ENCODE measurements at places on chromosomes 13 and 19. TPM values are rescaled to one million over a fixed set of nuclear protein-coding genes. Genes with fewer than 3 reads are reported as not detected.
A peak's percentile ranks its signal among the peaks of the same experiment; 100 is the strongest.

DNA sequence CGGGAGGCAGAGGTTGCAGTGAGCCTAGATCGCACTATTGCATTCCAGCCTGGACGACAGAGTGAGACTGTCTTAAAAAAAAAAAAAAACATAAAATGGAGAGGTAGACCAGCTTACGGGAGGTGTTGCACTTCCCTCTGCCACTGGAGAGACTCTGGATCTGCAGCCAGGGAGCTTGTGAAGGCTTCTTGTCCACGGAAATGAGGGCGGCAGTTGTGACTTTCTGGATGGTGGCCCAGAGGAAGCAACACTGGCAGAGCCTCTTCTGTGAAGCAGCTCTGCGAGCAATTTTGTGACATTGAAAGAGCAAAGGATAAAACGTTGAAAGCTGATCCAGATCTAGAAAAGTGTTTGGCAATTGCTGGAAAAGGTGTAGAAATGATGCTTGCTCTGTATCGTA lies 10.4 kb downstream of the SPINT2 start:
- H3K36me3 ChIP-seq = no peaks in the 10 kb centered on the region
- no peak overlapping the region for H3K27ac ChIP-seq
- H3K4me1 ChIP-seq = peaks cover 4% of the 10 kb centered on the region

DNA sequence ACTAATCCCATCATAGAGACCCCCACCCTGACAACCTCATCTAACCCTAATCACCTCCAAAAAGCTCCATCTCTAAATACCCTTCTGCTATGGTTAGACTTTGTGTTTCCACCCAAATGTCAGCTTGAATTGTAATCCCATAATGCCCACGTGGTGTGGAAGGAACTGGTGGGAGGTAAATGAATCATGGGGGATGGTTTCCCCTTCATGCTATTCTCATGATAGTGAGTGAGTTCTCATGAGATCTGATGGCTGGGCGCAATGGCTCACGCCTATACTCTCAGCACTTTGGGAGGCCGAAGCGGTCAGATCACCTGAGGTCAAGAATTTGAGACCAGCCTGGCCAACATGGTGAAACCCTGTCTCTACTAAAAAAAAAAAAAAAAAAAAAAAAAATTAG lies 2.6 kb downstream of the VMAC start:
- DNase-seq = no peak
- no peak overlapping the region for H3K27ac ChIP-seq
- H3K4me3 ChIP-seq = no peak overlapping the region
- H3K36me3 ChIP-seq = no peaks in the 10 kb centered on the region

DNA sequence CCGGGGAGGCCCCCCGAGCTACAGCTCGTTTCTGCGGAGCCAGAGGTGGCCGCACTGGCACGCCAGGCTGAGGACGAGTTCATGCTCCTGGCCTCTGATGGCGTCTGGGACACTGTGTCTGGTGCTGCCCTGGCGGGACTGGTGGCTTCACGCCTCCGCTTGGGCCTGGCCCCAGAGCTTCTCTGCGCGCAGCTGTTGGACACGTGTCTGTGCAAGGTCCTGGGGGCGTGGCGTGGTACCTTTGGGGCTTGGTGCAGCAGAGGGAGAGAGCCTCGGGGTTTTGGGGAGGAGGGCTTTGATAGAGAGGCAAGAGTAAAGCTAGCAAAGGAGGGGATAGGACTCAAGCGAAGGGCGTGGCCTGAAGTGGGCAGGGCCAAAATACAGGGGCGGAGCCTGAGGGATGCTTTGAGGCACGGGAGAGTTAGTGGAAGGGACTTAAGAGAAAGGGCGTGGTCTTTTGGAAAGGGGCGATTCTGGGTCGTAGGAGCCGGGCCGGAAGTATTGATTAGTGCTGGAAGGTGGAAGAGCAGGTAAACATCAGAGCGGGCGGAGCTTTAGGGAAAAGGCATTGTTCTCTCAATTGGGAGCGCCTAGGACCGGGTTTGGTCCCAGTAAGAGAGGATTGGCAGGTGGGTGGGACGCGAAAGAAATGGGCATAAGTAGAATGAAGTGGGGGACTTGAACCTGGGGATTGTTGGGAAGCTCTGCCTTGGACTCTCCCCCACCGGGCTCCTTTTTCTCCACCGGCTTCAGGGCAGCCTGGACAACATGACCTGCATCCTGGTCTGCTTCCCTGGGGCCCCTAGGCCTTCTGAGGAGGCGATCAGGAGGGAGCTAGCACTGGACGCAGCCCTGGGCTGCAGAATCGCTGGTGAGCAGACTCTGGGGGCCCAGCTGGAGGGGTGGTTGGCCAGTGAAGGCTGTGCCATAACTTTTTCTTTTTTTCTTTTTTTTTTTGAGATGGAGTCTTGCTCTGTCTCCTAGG lies 1.2 kb downstream of the PPM1N start:
- DNase-seq = peak; percentile 100
- peaks cover 19% of the 10 kb centered on the region for H3K4me1 ChIP-seq
- H3K27ac ChIP-seq = no peak overlapping the region
- H3K36me3 ChIP-seq = no peaks in the 10 kb centered on the region
- peak overlapping the region; percentile 59 for H3K4me3 ChIP-seq

DNA sequence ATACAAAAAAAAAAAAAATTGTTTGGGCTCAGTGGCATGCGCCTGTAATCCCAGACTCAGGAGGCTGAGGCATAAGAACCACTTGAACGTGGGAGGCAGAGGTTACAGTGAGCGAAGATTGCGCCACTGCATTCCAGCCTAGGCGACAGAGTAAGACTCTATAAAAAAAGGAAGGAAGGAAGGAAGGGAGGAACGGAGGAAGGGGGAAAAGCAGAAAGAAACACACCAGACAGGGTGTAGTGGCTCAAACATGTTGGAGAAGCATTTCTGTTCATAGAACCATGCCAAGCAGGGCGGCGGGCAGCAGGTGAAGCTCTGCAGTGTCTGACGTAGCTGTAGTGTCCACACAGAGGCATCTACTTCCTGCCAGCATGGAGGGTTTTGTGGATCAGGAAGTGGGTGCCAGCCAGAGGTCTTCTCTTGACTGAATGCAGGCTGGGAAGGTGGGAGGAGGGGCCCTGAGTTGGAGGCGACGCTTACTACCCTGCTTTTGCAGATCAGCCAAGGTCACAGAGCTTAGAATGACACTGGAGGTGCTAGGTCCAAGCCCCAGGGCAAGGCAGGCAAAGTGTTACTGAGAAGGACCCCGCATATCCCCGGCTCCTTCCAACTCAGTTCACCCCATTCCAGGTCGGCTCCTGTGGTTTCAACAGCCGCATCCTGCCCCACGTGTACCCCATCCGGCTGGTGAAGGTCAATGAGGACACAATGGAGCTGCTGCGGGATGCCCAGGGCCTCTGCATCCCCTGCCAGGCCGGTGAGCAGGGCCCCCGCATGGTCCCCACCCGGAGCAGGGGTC lies 11.6 kb upstream of the PGLS start:
- 0 out of 2 replicates have a peak overlapping the region, but pooled peaks have one; percentile 50 for H3K27ac ChIP-seq
- no peak overlapping the region for H3K4me3 ChIP-seq
- peaks cover 13% of the 10 kb centered on the region for H3K4me1 ChIP-seq
- DNase-seq = peak; percentile 57
- peaks cover 6% of the 10 kb centered on the region for H3K27me3 ChIP-seq

DNA sequence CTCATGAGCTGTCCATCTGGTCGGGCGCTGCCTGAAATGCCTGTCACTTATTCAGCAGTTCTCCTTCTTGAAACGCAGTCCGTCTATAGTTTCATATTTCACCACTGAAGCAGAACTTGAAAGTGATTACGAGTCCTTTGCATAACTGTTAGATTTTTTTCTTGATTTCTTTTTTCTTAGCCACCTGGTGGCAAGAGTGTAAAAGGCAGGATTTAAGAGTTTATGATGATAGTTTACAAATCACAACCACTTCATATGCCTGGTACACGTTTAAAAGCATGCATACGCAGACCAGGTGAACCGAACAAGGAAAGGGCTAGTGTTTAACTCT lies 45.8 kb downstream of the GGACT start:
- peak; percentile 61 for DNase-seq
- no peaks in the 10 kb centered on the region for H3K4me1 ChIP-seq
- H3K27ac ChIP-seq = no peak overlapping the region
- no peak overlapping the region for H3K4me3 ChIP-seq

DNA sequence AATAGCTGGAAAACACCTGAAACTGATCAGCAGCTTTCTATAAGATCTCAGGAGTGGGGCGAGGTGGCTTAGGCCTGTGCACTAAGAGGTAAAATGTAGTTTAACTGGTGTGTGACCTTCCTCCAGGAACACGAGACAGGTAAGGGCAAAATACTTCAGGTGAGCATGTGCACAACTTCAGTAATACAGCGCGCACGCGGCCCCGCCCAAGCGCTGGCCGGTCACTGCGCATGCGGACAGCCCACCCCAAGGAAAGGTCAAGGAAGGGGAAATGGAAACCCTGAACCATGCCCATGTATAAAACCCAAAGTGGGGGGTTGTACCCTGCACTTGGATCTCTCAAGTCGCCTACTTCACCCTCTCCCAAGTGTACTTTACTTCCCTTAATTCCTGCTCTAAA lies 49.4 kb upstream of the ARHGEF7 start:
- no peak for DNase-seq
- no peak overlapping the region for H3K27ac ChIP-seq
- H3K36me3 ChIP-seq = no peaks in the 10 kb centered on the region
- peaks cover 39% of the 10 kb centered on the region for H3K4me1 ChIP-seq

MBD3L3 gene
- total RNA-seq = not detected

CEACAM16 gene
- not detected for total RNA-seq

Data from GM23338 (cell line).